ENCODE measurements at places on chromosomes 16 and 17. TPM values are rescaled to one million over a fixed set of nuclear protein-coding genes. Genes with fewer than 3 reads are reported as not detected.
A peak's percentile ranks its signal among the peaks of the same experiment; 100 is the strongest.

ST6GALNAC1 gene
- 0.25 TPM for total RNA-seq

KRTAP4-1 gene
- total RNA-seq: not detected

GRCh38 chr16:35352431-35352830, 1893.0 kb downstream of the TP53TG3F start:
- no peaks in the 10 kb centered on the region for H3K27me3 ChIP-seq
- no peaks in the 10 kb centered on the region for H3K36me3 ChIP-seq
- H3K27ac ChIP-seq: no peak overlapping the region
- H3K4me1 ChIP-seq: no peaks in the 10 kb centered on the region

DNA sequence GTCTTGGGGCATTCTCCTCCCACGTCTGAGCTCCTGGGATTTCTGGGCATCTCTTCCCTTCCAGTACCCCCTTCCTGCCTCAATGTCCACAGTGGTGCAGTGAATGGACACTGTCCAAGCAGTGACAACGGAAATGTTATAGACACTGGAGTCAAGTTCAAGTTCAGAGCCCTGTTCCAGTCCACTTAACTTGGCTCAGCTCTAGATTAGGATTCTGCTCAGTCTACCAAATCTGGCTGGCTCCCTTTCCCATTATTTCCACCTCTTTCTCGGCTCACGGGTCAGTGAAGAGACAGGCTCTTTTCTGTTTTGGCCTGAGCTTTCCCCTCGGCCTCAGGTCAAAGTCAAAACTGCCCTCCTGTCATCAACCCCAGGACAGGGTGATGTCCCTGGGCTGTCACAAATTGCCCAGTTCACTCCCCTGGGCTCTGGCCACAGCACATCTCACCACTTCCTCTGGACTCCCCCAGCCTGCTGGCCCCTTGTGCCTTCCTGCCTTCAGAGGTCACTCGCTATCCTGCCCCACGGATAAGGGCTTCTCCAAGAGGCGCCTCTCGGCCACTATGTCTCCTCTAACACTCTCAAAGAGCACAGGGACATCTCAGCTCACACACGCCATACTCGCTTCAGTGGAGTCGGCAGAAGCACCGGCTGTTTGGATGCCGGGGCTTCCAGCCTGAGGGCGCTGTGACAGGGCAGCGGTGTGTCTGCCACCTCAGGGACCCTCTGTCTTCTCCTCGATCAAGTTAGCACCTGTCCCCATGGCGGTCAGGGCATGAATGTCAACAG, 17.7 kb upstream of the MRPL38 start:
- no peak for DNase-seq
- H3K36me3 ChIP-seq: peaks cover 11% of the 10 kb centered on the region
- H3K27ac ChIP-seq: no peak overlapping the region
- H3K27me3 ChIP-seq: no peaks in the 10 kb centered on the region

DNA sequence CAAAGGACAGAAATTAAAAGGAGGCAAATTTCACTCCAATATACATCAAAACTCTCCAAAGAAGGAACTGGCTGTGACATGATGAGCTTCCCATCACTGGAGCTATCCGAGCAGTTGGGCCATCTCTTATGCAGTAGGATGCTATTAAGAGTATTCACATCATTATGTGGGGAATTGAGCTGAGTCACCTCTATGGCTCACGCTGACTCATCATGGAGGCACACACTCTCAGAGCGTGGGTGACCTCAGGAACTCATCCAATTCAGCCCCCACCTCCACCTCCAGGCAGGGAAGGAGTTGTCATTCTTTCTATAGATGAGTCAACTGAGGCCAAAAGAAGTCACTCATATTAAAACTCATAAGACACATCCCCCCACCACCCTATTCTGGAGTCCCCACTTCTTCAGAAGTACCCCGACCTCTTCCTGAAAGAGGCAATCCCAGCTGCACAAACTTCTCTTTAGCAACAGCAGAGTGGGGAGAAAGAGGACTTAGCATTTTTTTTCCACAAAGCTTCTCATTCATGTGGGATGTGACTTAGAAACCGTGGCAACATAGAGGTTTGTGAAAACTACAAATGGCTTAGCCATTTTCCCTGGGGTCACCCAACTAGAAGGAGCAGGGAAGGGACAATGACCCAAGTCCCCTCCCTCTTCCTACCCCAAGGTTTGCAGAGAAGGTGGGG, 32.5 kb downstream of the ABCC12 start:
- no peak overlapping the region for H3K27ac ChIP-seq
- no peaks in the 10 kb centered on the region for H3K27me3 ChIP-seq
- no peak overlapping the region for H3K4me3 ChIP-seq
- no peak for DNase-seq

GRCh38 chr17:17548044-17548443, 43.5 kb downstream of the PEMT start:
- no peaks in the 10 kb centered on the region for H3K4me1 ChIP-seq
- no peak overlapping the region for H3K27ac ChIP-seq
- H3K4me3 ChIP-seq: no peak overlapping the region
- H3K36me3 ChIP-seq: no peaks in the 10 kb centered on the region

GRCh38 chr17:83125515-83126274, 46.3 kb downstream of the METRNL start:
- H3K4me3 ChIP-seq: no peak overlapping the region
- H3K27ac ChIP-seq: no peak overlapping the region
- H3K27me3 ChIP-seq: peaks cover 23% of the 10 kb centered on the region
- peak; percentile 38 for DNase-seq
